ENCODE measurements at places on chromosomes 7 and 10.

DNA sequence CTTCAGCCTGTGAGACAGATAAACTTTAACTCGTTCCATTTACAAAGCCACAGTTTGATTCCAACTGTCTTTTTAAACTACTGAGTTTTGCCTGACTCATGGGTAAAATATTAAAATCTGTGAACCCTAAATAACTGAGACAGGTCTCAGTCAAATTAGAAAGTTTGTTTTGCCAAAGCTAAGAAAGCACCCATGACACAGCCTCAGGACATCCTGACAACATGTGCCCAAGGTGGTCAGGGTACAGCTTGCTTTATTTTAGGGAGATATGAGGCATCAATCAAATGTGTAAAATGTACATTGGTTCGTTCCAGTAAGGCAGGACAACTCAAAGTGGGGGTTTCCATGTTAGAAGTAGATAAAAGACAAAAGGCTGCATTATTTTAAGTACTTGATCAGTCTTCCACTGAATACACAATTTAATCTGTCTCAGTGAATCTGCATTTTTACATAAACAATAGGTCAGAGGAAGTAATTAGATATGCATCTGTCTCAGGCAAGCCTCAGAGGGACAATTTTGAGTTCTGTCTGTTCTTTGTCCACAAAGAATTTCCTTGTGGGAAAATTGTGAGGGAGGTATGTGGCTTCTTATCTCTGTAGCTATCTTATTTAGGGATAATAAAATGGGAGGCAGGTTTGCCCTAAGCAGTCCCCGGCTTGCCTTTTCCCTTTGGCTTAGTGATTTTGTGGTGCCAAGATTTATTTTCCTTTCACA is 11.0 kb upstream of the PIP start:
- DNase-seq, result no peak

- peak; percentile 34 for DNase-seq
Observed at GRCh38 chr7:29328045-29328444, 133.5 kb downstream of the CHN2 start.

DNA sequence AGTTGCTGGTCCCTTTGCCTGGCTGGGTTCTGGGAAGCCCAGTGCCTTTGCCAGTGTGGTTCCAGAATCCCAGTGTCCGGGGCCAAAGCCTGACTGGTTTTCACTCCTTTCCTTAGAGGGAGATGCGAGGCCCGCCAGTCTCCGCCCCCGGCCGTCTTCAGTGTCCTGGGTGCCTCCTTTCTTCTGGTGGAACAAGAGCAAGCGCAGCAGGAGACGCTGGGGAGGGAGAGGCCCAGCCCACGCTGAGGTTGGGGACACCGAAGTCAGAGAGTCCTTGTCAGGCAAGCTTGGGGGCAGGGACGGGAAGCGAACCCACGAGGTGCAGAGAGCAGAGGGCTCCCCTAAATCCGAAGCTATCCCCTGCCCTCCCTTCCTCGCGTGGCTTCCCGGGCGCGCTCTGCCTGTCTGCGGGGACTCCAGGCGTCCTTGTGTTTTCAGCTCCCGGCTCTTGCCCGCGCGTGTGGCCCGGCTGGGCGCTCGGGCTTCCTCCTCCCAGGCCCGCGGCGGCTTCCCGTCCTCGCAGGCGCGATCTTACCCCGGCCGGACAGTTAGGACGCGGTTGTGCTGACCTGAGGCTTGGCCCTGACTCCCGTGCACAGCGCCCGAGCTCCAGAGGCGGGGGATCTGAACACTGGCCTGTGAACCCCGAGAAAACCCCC is 60.6 kb upstream of the UBE3C start:
- DNase-seq, result peak; percentile 7

DNA sequence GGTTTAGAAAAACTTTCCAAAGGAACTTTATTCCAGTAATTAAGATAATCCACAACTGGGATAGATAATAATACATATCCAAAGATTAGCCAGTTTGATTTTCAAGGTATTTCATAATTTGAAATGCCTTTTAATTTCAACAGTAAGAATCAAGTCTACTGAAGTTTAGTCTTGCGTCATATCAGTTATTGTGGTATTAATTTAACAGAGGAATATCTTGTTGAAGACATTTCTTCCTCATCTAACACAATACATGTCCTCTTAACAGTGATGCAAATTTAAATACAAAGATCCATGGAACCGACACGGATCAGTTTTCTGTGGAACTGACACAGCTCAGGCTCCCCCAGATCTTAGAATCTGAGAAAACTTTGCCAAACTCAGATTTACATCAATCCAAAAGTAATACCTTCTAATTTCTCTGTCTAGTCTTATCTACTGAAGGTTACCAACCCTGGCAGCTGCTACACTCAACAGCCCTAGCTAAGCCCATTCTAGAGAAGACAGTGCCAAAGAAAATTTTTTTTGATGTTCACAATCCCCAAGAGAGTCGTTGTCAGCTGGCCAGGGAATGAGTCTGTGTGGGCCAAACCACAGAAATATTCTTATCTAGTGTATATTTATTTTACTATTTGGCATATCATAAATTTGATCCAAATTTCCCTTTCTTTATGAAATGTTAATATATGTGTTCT is 365.2 kb upstream of the MEOX2 start:
- DNase-seq, result no peak

GRCh38 chr10:651692-652091 is 37.8 kb downstream of the DIP2C start:
- DNase-seq, result no peak

DNA sequence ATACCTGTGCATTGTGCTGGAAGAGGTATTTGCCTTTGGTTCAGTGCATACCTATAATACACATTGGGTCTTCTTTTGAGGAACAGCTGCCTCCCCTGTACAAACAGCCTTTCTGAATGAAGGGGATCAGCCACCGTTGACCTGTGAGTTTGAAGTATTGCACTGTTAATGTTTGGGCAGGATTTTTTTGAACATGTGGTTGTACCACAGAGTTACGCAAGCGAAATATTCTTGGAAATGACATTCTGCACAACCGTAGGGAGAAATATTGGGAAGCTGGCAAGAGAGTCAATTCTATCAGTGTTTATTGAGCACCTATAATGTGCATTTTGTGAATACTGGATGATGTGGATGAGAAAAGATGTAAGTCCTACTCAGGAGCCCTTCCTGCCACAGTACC is 270.6 kb downstream of the AUTS2 start:
- DNase-seq, result no peak

- no peak for DNase-seq
Observed at GRCh38 chr7:150361807-150362621, 6.6 kb upstream of the REPIN1 start.

DNA sequence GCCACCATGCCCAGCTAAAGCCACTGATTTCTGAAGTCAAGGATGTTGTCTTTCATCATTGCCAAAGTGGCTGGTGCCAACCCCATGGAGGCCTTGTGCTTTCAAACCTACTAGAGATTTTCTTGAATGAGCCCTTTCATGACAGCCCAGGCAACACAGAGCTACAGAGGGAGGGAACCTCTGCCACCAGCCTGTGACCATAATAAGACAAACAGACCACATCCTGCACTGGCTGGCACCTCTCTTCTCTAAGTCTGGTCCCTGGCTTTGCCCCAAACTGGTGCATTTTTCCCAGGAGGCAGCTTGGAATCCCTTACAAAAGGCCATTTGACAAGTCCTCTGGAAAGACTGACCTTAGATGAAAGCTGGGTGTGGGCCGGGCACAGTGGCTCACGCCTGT is 348.8 kb downstream of the GALNT17 start:
- DNase-seq, result no peak

DNA sequence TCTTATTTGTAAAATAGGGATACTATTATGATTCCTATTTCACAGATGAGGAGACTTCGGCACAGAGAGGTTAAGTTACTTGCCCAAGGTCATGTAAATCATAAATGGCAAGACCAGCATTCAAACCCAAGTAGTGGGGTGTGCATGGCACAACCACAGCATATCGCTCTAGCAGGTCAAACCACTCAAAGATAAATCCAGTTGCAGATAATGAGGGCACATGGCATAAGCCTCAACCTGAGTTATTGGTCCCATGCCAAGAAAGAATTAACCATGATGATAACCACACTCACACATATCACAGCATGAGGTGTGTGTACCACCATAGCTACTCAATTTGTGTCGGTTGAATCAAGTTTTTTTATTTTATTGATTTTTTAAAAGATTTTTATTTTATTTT is 180.5 kb downstream of the CREB5 start:
- no peak for DNase-seq

GRCh38 chr7:13042605-13043236 is 355.3 kb downstream of the ARL4A start:
- DNase-seq, result no peak

- DNase-seq, result no peak
Observed at GRCh38 chr10:6491841-6492609, 88.1 kb downstream of the PRKCQ start.

DNA sequence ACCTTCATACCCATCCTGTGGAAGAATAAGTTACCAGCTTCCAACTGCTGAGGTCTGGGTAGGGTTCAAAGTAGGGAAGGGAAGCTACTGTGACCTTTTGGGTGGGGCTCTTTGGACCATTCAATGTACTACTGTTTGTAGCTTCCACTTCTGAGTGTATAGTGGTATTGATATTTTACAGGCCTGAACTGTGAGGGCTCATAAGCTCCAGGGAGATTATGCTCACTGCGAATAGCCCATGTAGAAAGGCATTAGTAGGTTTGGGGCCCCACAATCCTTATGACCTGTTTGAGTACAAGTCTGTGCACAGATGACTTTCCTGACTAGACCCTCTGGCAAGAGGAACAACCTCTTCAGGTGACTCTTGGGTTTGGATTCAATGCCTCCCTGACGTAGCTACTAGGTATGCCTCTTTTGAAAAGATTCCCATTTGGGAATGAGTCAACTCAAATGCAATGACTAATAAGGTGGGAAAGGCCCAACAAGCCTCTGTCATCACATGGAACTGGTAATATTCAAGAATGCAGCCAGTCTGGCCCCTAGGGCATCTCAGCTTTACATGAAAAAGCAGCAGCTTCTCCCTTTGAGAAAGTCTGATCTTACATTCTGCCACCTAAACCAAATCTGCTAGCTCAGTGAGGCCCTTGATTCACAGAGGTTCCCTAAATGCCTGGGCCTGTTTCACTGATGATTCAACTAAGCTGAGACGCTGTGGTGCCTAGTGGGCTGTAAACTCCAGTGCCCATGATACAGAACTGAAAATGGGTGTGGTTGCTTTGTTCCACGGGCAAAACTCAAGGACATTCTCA is 79.8 kb downstream of the ABI1 start:
- no peak for DNase-seq

GRCh38 chr10:48608976-48609375 is 4.1 kb upstream of the ARHGAP22 start:
- DNase-seq, result no peak

DNA sequence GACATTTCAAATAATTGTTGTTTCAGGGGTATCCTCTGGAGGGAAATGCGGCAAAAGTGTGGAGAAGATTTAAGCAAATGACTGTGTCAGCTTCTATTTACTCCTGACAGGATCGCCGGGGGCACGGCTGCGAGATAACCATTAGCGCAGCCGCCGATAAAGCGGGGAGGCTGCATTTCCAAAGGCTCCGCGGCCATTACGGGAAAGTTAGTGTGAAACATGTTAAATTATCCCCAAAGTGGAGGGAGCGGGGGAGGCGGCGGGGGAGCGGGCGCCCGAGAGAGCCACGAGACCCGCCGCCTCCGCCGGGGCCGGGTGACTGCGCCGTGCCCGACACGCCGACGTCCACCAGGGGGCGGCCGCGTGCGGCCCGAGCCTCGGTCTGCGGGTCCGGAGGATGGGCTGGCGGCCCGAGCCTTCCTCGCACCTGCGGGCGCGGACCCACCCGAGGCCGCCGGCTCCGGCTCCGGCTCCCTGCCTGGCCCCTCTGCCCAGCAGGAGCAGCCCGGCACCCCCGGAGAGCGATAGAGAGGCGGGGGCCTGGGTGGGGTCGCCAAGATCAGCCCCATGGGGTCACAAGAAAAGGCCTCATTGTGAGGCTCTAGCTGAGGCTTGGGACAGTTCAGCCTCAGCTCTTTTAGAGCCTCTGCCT is 74.4 kb upstream of the PAX2 start:
- DNase-seq, result peak; percentile 9

DNA sequence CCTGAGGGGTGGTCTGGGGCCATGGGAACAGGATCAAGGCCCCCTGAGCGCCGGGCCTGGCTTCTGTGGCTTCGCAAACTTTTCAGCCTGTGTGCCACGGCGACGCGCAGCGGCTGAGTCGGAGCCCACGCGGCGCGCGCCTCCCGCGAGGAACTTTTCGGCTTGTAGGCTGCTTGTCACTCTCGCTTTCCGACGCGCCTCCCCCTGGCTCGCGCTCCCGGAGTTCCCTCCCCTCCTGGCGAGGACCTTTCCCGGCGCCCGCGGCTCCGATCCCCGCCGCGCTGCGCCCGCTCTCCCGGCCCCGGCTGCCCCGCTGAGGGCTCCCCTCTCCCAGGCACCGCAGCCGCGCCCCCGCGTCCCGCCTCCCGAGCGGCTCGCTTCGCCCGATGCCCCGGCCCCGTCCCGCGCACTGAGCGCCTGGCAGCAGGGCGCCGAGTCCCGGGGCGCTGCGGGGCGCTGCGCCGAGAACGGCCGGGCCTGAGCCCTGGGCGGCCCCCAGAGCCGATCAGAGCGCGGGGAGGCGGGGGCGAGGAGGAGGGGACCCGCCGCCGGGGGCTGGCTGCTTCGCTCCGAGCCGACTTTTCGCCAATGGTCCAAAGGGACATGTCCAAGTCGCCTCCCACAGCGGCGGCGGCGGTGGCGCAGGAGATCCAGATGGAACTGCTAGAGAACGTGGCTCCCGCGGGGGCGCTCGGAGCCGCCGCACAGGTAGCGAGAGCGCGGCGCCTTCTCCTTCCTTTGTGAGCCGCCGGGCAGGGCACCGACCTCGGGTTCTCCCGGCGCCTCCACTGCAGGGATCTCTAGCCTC is at the start of gene CACNB2:
Gene CACNB2 (plus strand): TSS at position 276 of the 808 bp plus-strand sequence.
- DNase-seq, result peak; percentile 63

GRCh38 chr10:13518076-13518692 is 10.6 kb downstream of the BEND7 start:
- DNase-seq, result peak; percentile 28

GRCh38 chr7:157404845-157405481 is 68.2 kb downstream of the DNAJB6 start:
- DNase-seq, result no peak

GRCh38 chr7:28748933-28749584 is 209.1 kb downstream of the TRIL start:
- no peak for DNase-seq

DNA sequence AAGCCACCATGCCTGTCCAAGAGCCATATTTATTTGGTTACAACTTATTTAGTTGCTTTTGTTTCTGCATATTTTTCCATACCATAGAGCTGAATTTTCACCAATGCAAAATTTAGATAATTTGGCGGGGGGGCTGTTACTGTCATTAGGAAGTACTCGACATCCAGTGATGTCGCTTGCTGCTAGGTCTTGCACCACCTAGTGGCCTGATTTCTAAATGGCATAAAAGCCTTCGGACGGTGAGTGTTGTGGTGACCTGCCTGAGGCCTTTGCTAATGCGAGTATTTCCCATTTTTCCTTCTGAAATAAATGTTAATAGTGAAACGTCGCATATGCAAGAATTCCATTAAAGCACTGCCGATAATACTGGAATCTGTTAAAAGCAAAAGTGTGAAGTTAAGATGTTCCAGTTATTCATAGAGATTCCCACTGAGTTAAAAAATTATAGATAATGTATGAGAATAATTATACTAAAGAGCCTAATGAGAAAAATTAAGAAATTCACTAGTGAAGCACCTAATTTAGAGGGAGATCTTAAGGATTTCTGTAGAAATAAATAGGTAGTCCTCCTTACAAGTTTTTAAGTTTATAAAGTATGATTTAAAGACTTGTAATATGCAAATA is 86.1 kb upstream of the DNAJB6 start:
- peak; percentile 65 for DNase-seq

GRCh38 chr7:118352867-118353453 is 128.5 kb downstream of the ANKRD7 start:
- peak; percentile 12 for DNase-seq

Data from small intestine (tissue), 16 donors.